Left hindlimb (tissue), 1 donor: ENCODE measurements at places on chromosomes 6 and 20.

DNA sequence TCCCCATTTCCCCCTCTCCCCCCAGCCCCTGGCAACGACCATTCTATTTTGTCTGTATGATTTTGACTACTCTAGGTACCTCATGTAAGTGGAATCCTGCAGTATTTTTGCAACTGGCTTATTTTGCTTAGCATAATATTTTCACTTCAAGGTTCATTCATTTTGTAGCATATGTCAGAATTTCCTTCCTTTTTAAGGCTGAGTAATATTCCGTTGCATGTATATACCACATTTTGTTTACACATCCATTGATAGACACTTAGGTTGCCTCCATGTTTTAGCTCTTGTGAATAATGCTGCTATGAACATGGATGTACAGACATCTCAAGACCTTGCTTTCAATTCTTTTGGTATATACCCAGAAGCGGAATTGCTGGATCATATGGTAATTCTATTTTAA lies 1.4 kb upstream of the UQCC2 start:
- DNase-seq: no peak

GRCh38 chr6:527989-528673 lies 128.8 kb downstream of the HUS1B start:
- no peak for DNase-seq

GRCh38 chr6:155115893-155116570 lies 120.9 kb downstream of the TIAM2 start:
- DNase-seq: no peak

DNA sequence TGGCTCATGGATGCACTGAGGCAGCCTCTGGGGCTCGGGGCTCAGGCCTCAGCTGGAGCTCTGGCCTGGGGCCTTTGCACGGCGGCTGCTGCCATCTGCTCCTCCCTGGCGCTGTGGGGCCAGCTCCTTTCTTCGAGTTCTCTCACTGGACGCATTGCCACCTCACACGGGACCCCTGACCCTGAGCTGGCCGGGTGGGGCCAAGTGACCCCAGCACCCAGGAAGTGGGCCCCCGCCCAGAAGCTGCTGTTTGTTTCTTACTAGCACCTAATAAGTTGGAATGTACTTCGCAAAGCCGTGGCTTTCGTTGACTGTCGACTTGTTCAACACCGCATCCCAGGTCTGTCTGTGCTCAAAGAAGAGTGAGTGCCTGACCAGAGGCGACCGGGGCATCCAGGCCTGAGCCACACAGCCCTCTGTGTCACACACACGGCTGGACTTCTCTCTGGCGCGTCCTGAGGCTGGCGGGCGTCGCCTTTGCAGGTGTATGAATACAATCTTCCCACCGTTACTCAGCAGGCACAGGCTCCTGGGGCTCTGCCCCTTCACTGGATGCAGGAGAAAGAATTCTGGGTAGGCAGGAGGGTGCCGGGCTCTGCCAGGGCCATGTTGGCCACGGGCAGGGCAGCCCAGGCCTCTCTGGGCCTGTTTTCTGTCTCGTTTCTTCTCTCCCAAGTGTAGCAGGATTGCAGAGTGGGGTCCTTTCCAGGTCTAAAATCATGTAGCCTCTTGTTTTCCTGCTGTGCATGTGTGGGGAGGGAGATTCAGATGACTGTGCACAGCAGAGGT lies 112.9 kb downstream of the DLL1 start:
- no peak for DNase-seq

- DNase-seq: no peak
These were observed 50.6 kb downstream of the NUP153 start for GRCh38 chr6:17656092-17656491.
